Activated CD4-positive, CD25-positive, alpha-beta regulatory T cell treated with anti-CD3 and anti-CD28 coated beads, Interleukin-2, amount 50 U/mL, for 16 hours (primary cell): ENCODE measurements at places on chromosomes 11 and 22.

DNA sequence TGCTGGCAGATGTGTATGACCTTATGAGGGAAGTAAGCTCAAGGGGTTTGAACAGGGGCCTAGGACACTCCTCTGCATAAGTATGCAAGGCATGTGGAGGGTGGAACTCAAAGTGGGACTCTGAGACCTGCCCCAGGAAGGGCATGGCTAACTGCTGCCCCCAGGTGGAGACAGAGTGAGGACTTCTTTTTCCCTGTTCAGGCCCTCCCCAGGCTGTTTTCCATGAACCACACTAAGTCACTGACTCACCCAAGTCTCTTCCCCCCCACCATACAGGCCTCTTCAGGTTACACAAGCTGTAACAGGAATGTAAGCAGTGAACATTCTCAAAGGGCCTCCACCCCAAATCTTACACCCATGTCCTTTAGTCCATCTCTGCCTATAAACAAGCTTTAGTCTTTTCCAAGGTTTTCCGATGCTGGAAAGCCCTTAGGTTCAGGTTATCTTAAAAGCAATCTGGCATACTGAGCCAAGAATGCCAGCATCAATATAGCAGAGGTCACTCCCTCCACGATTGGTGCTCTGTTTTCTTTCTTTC, 13.1 kb downstream of the EEF1G start:
- no peak for DNase-seq

- DNase-seq: no peak
These were observed 35.8 kb upstream of the MYRF start for GRCh38 chr11:61716478-61717285.

GRCh38 chr22:25750569-25751173, 8.7 kb downstream of the MYO18B start:
- no peak for DNase-seq

DNA sequence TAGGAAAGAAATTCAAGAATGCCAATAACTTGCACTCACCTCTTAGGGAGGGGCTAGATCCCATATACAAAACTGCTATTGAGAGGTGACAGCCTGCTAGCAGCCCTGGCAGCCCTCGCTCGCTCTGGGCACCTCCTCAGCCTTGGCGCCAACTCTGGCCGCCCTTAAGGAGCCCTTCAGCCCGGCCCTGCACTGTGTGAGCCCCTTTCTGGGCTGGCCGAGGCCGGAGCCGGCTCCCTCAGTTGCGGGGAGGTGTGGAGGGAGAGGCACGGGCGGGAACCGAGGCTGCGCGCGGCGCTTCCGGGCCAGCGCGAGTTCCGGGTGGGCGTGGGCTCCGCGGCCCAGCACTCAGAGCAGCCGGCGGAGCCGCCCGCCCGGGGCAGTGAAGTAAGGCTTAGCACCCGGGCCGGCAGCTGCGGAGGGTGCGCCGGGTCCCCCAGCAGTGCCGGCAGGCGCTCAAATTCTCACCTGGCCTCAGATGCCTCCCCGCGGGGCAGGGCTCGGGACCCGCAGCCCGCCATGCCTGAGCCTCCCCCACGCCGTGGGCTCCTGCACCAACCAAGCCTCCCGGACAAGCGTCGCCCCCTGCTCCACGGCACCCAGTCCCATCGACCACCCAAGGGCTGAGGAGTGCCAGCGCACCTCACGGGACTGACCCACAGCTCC, 329.9 kb downstream of the FAM181B start:
- DNase-seq: no peak

DNA sequence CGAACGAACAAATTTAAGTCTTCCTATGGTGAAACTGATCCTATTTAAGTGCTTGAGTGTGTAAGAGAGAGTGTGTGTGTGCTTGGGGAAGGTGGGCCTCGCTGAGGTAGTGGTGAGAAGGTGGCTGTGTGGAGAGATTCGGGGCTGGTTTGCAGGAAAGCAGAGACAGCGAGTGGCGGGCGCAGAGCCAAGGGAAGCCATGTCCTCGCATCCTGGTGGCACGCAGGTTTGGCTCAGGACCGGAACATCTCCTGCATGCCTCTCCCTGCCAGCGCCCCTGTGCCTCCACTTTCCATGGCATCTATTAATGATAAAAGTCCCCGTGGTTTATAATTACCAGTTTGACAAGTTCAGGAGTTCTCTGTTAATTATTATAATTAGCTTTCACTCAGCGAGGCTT, 383.1 kb upstream of the CADM1 start:
- DNase-seq: no peak
